IPS-NIHi11 (cell line): ENCODE measurements at places on chromosomes 2 and 18.
A peak's percentile ranks its signal among the peaks of the same experiment; 100 is the strongest.

- no peak for DNase-seq
These were observed 24.1 kb downstream of the EPB41L3 start for GRCh38 chr18:5519448-5520298.

DNA sequence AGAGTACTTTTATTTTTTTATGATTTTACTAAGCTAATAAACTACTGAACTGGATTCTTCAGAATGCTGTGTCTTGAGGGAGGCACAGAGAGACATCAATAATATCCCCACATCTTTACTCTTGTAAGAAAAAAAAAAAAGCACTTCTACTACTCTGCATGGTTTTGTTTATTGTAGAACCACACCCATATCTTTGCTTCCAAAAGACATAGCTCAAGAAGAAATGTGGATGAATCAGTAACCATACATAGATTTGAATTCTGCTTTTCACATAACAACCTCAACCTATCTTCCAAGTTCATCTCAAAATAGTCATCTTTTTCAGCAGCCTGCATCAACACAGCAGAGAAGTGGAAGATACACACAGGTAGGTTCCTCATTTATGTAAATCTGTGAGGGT, 12.2 kb upstream of the COL5A2 start:
- no peak for DNase-seq

GRCh38 chr2:205996161-205996560, 89.8 kb downstream of the INO80D start:
- DNase-seq = no peak

GRCh38 chr2:224772494-224772893, 56.3 kb upstream of the CCDC195 start:
- no peak for DNase-seq

GRCh38 chr2:48779019-48779716, 23.6 kb upstream of the LHCGR start:
- DNase-seq = no peak

- DNase-seq = no peak
These were observed 70.8 kb downstream of the ABI2 start for GRCh38 chr2:203399031-203399430.

GRCh38 chr2:205937211-205937610, 148.8 kb downstream of the INO80D start:
- no peak for DNase-seq

DNA sequence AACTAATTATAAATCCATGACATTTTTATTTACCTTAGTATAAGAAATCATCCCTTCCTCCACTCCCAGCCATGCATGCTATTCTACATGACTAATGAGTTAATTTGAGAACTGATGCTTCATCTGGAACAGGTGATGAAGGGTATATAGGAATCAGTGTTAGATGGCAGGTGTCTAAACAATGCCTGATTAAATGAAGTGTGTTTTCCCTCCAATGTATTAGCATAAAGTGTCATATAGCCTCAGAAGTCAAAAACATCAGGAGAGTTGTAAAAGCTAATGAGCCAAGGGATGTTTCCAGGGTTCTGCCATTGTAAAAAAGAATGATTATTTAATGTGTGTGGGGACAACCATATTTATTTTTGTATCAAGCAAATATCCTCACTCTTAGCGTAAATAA, 913.8 kb downstream of the DCC start:
- DNase-seq = no peak

DNA sequence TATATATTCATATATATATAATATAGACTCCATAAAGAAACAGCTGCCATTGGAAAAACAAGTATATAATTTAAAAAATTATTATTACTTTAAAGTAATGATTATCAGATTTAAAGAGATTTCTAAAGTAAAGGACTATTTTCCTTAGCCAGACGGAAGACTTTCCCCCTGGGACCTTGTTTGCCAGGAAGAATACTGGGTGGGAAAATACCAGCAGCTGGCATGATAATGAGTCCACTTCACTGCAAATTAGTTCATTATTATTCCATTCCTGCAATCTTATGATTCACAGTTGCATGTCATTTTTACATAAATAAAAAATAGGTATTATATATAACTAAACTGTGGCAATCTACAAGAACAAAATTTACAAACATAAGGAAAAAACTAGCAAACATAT, 339.8 kb upstream of the CDH7 start:
- no peak for DNase-seq

DNA sequence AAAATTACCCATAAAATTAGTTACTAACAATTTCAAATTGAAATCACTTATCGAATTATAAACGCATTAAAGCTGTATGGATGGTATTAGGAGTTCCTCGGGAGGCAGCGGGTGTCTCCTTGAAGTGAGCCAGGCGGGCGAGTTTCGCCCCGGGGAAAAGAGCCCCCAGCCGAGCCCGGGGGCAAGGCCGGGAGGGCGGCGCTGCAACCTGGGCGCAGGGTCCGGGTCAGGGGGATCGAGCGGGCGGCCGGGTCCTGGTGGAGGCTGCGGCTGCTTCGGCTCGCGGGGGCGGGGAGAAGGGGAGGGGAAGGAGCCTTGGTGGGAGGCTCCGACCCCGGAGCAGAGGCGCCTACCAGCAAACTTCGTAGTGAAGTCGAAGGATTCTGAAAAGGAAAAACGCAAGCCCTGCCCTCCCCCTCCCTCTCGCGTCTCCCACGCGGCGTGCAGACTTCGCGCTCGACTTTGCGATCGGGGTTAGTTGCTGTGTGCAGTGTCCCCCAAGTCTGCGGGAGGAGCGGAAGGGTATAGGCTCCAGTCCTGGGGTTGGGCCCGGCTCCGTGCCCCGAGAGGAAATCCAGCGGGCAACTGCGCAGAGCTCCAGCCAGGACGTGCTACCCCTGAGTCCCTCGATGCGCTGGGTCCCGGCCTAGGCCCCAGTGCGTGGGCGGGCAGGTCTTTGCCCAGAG, 140.8 kb downstream of the MEIS1 start:
- DNase-seq = peak; percentile 36

DNA sequence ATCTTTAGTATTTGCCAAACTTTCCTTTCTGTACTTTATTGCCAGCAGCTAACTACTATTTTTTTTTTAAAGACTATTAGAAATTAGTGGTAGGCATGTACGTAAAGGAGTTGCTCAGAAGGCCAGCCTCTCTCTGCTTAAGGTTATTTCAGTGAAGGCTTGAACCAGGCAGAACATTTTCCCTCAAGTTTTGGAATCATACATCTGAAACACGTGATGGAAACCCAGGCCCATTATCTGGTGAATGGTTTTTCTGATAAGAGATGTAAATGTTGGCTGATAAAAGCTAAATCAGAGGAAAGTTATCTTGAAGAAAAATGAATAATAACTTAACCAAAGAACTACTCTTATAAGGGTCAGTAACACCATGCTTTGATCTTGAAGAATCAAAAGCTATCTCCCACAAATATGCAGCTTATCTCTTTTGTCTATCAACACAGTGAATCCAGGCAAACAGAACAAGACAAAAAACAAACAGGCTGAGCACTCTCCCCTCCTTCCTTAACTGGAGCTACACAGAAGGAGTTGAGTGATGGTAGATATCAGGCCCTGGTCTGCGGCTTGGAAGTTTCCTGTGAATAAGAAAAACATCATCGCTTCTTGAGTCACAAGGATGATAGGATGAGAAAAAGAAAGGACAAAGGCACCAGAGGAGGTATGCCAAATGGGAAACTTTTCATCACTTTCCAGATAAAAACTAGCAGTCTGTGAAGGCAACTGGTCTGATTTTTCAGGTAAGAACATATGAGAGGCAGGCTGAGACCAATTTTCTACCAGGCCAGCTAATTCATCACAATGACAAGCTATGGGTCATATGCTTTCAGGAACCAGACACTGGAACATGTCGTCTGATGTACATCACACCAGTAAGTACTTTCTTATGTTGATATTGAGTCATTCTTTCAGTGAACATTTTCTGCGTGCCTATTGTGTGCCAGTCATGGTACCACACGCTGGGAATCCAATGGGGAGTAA, 88.4 kb upstream of the STK17B start:
- no peak for DNase-seq

DNA sequence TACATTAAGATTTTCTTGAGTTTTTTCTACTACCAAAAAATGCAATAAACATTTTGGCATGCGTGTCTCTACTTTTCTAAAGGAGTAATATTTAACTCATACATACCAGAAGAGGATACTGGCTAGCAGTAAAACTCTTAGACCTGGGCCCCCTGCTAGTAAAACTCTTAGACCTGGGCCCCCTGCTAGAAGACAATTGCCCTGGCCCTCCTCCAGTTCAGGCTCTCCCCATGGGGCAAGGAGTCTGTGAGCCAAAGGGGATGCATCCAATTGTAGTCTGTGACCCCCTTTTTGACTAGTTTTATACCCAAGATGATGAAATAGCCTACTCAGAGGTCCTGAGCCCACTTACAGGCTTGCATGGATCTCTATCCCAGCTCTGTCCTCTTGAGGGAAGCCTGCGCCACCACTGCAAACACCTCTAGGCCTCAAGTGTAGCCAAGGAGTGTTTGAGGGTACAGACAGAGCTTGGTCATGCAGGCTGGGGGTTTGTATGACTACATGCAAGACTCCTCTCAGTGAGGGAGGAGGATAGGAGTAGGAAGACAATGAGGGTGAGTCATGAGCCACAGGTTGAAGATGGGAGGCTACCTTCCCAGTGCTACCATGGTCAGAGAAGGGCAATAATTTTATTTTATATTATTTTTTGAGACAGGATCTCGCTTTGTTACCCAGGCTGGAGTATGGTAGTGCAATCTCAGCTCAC, 45.2 kb upstream of the PGAP1 start:
- no peak for DNase-seq

- DNase-seq = no peak
These were observed 51.3 kb downstream of the ACSL3 start for GRCh38 chr2:222912117-222912516.

DNA sequence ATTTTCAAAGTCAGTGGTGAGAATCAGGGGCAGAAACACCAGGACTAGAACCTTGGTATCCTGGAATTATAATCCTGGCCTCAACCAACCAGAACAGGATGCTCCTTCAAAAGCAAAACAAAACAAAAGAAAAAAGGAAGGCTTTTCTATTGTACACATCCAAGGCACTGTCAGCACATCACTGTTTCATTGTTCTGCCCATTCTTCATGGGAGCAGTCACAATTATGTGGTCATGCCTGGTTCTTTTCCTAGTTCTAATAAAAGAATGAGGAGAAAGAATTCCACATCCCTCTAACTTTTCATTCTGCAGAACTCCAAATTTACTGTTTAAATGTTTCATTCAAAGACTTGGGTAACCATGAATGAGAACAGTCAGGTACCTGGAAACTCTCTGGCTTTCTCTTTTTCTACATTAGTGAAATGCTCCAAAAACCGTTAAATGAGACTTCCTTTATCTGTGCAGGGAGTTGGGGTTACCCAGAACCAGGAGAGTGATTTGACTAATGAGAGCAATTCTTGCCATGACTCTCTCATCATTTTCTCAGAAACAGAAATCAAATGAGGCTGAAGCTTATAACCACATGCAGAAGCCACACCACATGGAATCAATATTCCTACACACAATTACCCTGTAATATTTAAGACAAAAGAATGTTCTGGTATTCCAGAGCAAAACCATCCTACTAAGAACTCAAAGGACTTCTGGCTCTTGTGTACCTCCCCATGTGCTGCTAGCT, 110.9 kb upstream of the CCDC150 start:
- DNase-seq = no peak

- DNase-seq = no peak
These were observed 781 bp upstream of the SLC5A6 start for GRCh38 chr2:27212626-27213471.

- no peak for DNase-seq
These were observed 158.9 kb downstream of the ATAD2B start for GRCh38 chr2:23767876-23768621.

DNA sequence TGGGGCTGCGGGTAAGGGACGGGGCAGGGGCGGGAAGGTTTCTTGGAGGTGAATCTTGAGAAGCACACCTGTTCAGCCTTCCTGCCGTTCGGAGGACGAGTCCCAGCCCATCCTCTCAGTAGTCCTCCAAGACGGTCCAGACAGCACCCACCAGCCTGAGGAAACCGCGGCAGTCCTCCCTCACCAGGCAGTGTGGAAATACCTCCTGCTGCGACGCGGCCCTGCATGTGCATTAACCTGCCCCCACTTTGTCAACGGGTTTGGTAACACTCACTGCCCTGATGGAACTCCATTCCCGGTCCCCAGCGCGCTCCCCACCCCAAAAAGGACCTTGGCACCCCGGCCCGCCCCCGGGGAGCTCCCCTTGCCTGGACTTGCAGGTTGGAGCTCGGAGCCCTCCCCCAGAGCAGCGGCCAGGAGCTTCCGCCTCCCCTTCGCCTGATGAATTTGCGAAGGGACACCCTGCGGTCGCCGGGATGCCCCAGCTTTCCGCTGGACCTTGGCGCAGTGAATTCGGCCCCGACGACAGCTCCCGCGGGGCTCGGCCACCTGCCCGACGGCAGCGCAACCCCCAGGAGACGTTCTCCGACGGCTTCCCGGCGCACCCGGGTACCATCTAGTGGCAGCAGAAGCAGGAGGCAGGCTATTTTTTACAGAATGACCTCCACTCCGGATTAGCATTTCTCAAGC, 31.5 kb downstream of the ACVR1C start:
- peak; percentile 72 for DNase-seq

DNA sequence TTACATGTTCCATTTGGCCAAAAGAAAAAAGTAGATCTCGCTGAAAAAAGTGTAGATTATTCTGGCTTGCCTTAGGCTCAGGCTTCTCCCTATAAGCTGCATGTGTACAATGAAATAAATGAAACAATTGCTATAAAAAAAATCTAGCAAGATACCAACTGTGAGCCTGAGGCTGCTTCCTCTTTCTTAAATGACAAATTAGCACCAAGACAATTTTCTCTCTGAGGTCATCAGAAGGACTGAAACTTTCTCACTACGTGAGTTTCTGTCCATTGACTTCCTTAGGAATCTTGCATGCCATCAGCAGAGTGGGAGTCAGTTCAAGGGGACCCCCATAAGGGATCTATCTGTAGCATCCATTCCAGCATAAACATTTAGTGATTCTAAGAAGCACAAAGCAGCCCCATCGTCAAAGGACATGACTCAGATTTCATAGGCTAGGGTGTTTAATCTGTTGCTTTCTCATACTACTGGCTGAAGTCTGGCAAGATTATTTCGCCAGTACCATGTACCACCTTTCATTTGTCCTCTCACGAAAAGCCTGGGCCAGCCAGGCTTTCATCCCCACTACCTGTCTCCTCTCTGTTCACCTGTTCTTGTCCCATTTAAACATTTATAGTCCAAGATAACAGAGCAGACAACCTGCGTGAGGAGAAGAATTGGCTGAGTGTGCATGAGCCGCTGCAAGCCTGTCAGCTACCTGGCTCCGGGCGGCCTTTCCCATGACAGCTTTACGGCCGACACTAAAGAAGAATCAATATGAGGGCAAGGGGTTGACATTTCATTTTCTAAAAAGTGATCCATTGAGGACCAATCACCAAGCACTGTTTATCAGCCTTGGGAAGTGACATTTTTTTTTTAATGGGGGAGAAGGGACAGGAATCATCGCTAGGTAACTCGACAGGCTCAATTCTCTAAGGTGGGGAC, 120.0 kb downstream of the EPHA4 start:
- no peak for DNase-seq
